Memory B cell (primary cell): ENCODE measurements at places on chromosomes 2 and 18.

DNA sequence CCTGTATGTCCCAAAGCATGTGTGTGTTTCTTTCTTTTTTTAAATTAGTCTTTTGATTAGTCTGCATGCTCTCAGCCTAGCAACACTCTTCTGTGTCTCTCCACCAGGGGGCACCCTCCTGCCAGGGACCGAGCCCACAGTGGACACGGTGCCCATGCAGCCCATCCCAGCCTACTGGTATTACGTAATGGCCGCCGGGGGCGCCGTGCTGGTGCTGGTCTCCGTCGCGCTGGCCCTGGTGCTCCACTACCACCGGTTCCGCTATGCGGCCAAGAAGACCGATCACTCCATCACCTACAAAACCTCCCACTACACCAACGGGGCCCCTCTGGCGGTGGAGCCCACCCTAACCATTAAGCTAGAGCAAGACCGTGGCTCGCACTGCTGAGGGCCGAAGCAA, 93.8 kb downstream of the NRP2 start:
- no peaks in the 10 kb centered on the region for H3K36me3 ChIP-seq
- peaks cover 20% of the 10 kb centered on the region for H3K27me3 ChIP-seq
- no peak for DNase-seq
- H3K4me3 ChIP-seq, result no peak overlapping the region
- no peak overlapping the region for H3K27ac ChIP-seq

DNA sequence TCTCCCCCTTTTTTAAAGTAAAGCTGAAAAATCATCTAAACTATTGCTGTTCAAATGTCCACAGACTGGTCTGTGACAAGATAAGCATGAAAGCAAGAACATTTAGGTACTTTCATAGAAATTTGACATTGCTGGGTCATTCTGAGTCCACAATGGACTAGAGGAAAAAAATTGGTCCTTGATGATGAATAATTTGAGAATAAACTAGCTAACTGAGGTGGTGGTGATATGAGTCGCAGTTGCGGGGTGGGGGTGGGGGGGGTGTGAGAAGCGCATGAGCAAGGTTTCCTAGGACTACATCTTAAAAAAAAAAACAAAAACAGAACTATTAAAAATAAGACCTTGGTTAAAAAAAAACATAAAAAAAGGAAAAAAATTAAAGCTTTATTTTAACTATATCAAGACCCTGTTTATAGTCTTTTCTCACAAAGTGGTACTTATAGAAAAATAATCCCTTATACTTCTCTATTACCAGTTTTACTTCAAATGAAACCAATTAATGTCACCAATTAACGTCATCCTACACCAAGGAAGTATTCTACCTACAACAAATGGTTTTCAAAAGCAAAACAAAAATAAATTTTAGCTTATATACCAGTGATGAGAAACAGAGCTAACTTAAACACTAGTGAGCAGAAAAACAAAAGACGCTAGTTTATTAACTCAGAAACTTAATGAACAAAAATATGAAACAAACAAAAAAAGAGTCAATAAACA, 88.1 kb downstream of the ASXL2 start:
- no peak overlapping the region for H3K4me3 ChIP-seq
- H3K27me3 ChIP-seq, result no peaks in the 10 kb centered on the region
- H3K4me1 ChIP-seq, result peaks cover 7% of the 10 kb centered on the region
- H3K36me3 ChIP-seq, result peaks cover 11% of the 10 kb centered on the region
- DNase-seq, result no peak

GRCh38 chr18:49309676-49310075, 150.8 kb downstream of the DYM start:
- no peak overlapping the region for H3K4me3 ChIP-seq
- H3K4me1 ChIP-seq, result no peaks in the 10 kb centered on the region
- H3K27ac ChIP-seq, result no peak overlapping the region
- H3K36me3 ChIP-seq, result peaks cover 37% of the 10 kb centered on the region

DNA sequence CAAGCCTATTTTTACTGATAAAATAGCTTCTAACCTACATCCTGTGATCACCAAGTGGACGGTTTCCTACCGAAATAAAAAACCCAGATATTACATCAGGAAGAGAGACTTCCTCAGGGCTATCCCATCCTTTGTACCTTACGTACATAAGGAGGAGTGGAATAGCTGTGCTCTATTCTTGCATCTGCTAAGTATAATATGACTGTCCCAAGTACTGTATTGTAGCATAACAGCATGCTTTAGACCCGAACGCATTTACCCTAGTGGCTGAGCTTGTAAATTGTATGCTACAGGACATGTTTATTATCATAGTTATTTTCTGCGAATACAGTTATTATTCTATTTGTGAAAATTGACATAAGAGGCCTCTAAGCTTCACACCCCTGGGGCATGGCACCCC, 302.4 kb downstream of the CLIP4 start:
- H3K4me1 ChIP-seq, result no peaks in the 10 kb centered on the region
- no peak overlapping the region for H3K4me3 ChIP-seq

GRCh38 chr2:24317491-24317920, 42.8 kb downstream of the ITSN2 start:
- H3K27ac ChIP-seq, result peak overlapping the region; percentile 78
- no peaks in the 10 kb centered on the region for H3K27me3 ChIP-seq
- peaks cover 22% of the 10 kb centered on the region for H3K4me1 ChIP-seq
- no peak for DNase-seq
- H3K4me3 ChIP-seq, result no peak overlapping the region
- H3K36me3 ChIP-seq, result peaks cover 14% of the 10 kb centered on the region

GRCh38 chr2:215848698-215849097, 164.7 kb downstream of the MREG start:
- DNase-seq, result no peak
- H3K27me3 ChIP-seq, result peaks cover 3% of the 10 kb centered on the region
- no peak overlapping the region for H3K27ac ChIP-seq
- peaks cover 2% of the 10 kb centered on the region for H3K36me3 ChIP-seq

DNA sequence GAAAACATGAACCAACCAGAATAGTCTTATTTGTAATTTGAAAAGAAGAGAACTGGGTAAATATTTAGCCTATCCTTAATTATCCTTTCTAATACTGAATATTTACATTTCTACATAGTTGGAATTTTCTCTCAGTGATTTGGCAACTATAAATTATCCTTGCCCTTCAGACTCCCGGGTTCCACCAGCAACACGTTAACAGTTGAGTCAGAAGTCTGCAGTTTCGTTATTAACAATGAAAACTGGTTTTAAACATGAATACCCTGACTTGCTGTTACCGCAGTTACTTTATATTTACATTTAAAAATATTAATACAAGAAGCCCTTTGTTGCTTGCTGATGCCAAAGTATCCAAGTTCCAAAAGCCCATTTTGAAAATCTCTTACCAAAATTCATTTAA, 673.0 kb downstream of the ARHGAP15 start:
- no peak overlapping the region for H3K27ac ChIP-seq
- H3K4me1 ChIP-seq, result peaks cover 11% of the 10 kb centered on the region
- H3K36me3 ChIP-seq, result no peaks in the 10 kb centered on the region

DNA sequence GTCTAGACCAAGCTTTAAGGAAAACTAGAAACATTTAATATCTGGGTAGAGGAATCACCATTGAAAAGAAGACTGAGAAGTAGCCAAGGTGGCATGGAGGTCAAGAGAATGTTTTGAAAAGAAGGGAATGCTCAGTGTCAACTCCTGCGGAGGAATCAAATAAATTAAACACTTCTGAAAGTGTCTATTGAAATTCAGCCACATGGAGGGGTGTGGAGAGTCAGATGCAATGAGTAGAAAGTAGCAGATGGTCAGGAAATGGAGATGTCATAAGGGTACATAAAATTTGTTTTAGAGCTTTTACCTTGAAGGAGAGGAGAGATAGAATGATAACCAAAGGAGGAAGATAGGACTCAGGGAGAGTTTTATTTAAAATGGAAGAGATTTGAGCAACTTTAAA, 35.1 kb downstream of the NLRC4 start:
- no peak for DNase-seq
- H3K36me3 ChIP-seq, result peaks cover 12% of the 10 kb centered on the region
- no peaks in the 10 kb centered on the region for H3K4me1 ChIP-seq
- no peaks in the 10 kb centered on the region for H3K27me3 ChIP-seq

DNA sequence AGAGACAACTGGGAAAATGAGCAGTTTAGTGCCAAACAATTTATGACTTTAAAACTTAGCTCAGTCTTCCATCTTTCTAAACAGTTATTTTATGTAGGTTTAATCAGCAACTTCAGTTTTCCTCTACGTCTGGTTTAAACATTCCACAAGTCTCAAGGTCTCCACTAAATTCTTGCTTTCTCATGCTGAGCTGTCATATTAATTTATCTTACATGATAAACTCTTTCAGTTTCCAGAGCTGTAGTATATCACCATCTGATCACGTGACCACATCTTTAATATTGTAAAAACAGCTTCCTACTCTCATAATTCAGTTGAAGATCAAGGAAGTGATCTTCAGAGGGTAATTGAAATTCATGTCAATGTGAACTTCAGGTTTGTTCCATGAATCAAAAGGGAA, 158.6 kb downstream of the ZNF804A start:
- H3K27me3 ChIP-seq, result no peaks in the 10 kb centered on the region
- peaks cover 5% of the 10 kb centered on the region for H3K4me1 ChIP-seq
- H3K27ac ChIP-seq, result no peak overlapping the region
- H3K4me3 ChIP-seq, result no peak overlapping the region

GRCh38 chr2:239882781-239883180, 142.4 kb downstream of the NDUFA10 start:
- H3K36me3 ChIP-seq, result peaks cover 5% of the 10 kb centered on the region
- peaks cover 3% of the 10 kb centered on the region for H3K27me3 ChIP-seq
- DNase-seq, result no peak
- no peak overlapping the region for H3K27ac ChIP-seq

- H3K4me1 ChIP-seq, result no peaks in the 10 kb centered on the region
- peaks cover 2% of the 10 kb centered on the region for H3K27me3 ChIP-seq
- H3K4me3 ChIP-seq, result no peak overlapping the region
- no peak overlapping the region for H3K27ac ChIP-seq
- DNase-seq, result no peak
Measured at GRCh38 chr18:25314838-25315190, 37.2 kb downstream of the ZNF521 start.

GRCh38 chr2:223051693-223052289, at the start of gene KCNE4:
KCNE4 (plus strand) TSS chr2:223052190; CDS start chr2:223052831, 641 bp downstream.
- H3K27ac ChIP-seq, result no peak within 1 kb of the TSS
- peaks cover 3% of the 10 kb centered on the region for H3K4me1 ChIP-seq
- H3K36me3 ChIP-seq, result no peaks in the 10 kb centered on the region
- no peak for DNase-seq
- H3K27me3 ChIP-seq, result peaks cover 5% of the 10 kb centered on the region

DNA sequence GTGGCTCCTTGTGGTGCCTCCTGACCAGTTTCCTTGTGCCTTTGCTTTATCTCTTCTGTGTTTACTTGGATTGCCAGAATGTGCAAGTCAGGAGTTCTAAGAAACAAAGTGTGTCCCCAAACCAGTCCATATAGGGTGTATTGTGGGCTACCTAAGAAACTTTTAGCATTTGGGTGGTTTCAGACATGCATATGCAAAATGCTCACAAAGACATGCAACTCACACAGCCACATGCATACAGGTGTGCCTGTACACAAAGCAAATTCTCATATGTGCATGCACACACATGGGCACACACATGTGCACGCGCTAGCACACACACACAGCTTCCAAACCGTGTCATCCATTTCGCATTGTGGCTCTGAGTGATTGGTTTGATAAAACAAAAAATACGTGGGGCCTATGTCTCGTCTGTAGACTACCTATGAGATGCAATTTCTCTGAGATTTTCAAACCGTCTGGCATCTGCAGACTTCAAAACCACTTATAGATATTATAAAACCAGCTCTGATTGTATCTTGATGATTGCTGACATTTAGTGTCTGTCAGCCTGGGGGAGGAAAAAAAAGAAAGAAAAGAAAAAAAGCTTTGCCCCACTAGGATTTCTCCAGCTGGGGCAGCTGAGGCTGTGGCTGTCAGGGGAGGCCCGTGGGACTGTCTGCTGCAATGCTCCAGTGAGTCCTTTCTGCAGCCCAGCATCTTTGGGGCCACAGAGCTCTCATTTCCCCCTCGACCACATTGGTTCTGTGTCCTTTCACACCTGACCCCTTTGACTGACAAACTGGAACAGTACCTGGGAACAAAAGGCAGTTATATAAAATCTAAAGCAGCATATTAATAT, 556.1 kb downstream of the CMPK2 start:
- peak overlapping the region; percentile 7 for H3K27ac ChIP-seq
- H3K4me3 ChIP-seq, result peak overlapping the region; percentile 16
- H3K27me3 ChIP-seq, result no peaks in the 10 kb centered on the region
- DNase-seq, result no peak

DNA sequence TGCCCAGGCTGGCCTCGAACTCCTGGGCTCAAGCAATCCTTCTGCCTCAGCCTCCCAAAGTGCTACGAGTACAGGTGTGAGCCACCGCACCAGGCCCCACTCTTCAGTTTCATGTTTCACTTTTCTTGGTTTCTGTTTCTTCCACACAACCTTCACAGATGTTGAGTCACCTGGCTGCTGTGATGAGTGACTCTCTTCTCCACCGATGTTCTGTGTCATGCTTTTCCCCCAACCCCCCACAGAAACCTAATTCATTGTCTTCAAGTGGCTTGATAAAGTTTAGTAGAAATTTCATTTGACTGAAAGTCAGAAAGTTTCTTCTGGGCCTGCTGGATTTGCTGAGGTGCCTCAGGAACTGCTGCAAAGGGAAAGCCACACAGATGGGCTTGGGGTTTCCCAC, 78.5 kb downstream of the SPHKAP start:
- H3K4me3 ChIP-seq, result no peak overlapping the region
- H3K27ac ChIP-seq, result no peak overlapping the region
- no peaks in the 10 kb centered on the region for H3K27me3 ChIP-seq
- no peaks in the 10 kb centered on the region for H3K4me1 ChIP-seq
- no peaks in the 10 kb centered on the region for H3K36me3 ChIP-seq

DNA sequence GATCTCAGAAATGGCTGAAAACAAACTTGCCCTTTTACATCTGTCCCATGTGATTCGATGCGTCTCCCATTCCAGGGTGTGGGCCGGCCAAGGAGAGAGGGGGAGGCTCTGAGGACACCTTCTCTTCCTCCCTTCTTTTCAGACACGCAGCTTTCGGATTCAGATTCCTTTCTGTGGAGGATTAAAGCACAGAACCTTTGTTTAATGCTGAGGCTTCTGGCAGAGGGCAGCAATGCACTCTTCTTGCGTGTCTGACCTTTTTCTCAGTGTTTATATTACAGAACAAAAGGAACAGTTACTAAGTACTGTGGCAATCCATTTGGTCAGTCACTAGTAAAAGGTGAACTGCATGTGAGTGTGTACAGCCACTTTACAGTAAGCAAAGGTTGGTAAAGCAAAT, 268.9 kb upstream of the CCDC68 start:
- peak overlapping the region; percentile 45 for H3K27ac ChIP-seq
- H3K27me3 ChIP-seq, result no peaks in the 10 kb centered on the region
- H3K4me3 ChIP-seq, result no peak overlapping the region
- no peak for DNase-seq
- peaks cover 41% of the 10 kb centered on the region for H3K36me3 ChIP-seq

- no peaks in the 10 kb centered on the region for H3K4me1 ChIP-seq
- no peaks in the 10 kb centered on the region for H3K27me3 ChIP-seq
Measured at GRCh38 chr18:30359521-30359920, 683.0 kb downstream of the DSC3 start.

GRCh38 chr2:217933617-217933993, 69.2 kb downstream of the TNS1 start:
- H3K27me3 ChIP-seq, result peaks cover 11% of the 10 kb centered on the region
- DNase-seq, result no peak
- H3K4me3 ChIP-seq, result no peak overlapping the region
- H3K4me1 ChIP-seq, result no peaks in the 10 kb centered on the region
- no peak overlapping the region for H3K27ac ChIP-seq

GRCh38 chr2:25279091-25279651, 62.6 kb downstream of the DNMT3A start:
- no peaks in the 10 kb centered on the region for H3K36me3 ChIP-seq
- peak overlapping the region; percentile 94 for H3K27ac ChIP-seq
- H3K4me1 ChIP-seq, result peaks cover 39% of the 10 kb centered on the region
- H3K4me3 ChIP-seq, result peak overlapping the region; percentile 46

- H3K27ac ChIP-seq, result no peak overlapping the region
- H3K4me3 ChIP-seq, result no peak overlapping the region
- no peaks in the 10 kb centered on the region for H3K27me3 ChIP-seq
- no peaks in the 10 kb centered on the region for H3K36me3 ChIP-seq
- DNase-seq, result no peak
Measured at GRCh38 chr18:424668-425067, 75.8 kb downstream of the COLEC12 start.
